Pancreas (tissue), 10 donors: ENCODE measurements at places on chromosomes 11 and 22. TPM values are rescaled to one million over a fixed set of nuclear protein-coding genes. Genes with fewer than 3 reads are reported as not detected.

Gene FIBIN
- 1.3 TPM for polyA plus RNA-seq

Gene MTCH2
- polyA plus RNA-seq = 23.2 TPM

Gene KRTAP5-1
- polyA plus RNA-seq = not detected

Gene APOBEC3H
- polyA plus RNA-seq = 0.15 TPM

Gene RBM14
- polyA plus RNA-seq = 36.5 TPM

Gene ART1
- not detected for polyA plus RNA-seq

Gene LDHAL6A
- polyA plus RNA-seq = not detected

Gene TMEM223
- 16.6 TPM for polyA plus RNA-seq

Gene NRXN2
- polyA plus RNA-seq = 0.89 TPM

Gene GTSE1
- 0.23 TPM for polyA plus RNA-seq

Gene SGSM1
- 5.1 TPM for polyA plus RNA-seq

Gene SCGB1D2
- 3.9 TPM for polyA plus RNA-seq

Gene XKR3
- polyA plus RNA-seq = not detected

Gene SLC5A4
- 0.19 TPM for polyA plus RNA-seq

Gene YIF1A
- 82.7 TPM for polyA plus RNA-seq

Gene NXPE4
- polyA plus RNA-seq = not detected

Gene CECR2
- 0.89 TPM for polyA plus RNA-seq

Gene KCNE3
- polyA plus RNA-seq = 4.1 TPM

Gene NEAT1
- polyA plus RNA-seq = 2,770 TPM

Gene CDK2AP2
- 46.4 TPM for polyA plus RNA-seq

Gene OR9Q1
- polyA plus RNA-seq = not detected

Gene ALDH3B1
- 6.4 TPM for polyA plus RNA-seq

Gene MRGPRX3
- polyA plus RNA-seq = not detected

Gene OR1S2
- polyA plus RNA-seq = not detected

Gene APOL6
- polyA plus RNA-seq = 3.4 TPM
